Trophoblast cell (in vitro differentiated cells and primary cell): ENCODE measurements at places on chromosomes 13 and 19.

DNA sequence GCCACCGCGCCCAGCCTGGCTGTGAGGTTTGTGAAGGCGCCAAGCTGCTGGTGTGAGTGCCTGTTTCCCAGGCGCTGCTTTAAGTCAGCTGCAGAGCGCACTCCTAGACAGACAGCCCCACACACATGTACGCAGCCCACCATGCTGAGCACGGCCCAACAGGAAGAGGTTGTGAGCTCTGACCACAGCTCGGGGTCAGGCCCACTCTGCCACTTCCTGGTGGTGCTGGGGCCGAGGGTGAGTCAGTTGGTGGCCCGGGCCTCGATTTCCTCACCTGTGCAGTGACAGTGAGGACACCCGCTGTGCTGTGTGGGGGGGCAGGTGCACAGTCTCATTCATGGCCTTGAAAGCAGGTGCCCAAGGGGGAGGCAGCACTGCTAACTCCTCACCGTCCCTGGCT, 106.7 kb downstream of the KDM4B start:
- DNase-seq: no peak

DNA sequence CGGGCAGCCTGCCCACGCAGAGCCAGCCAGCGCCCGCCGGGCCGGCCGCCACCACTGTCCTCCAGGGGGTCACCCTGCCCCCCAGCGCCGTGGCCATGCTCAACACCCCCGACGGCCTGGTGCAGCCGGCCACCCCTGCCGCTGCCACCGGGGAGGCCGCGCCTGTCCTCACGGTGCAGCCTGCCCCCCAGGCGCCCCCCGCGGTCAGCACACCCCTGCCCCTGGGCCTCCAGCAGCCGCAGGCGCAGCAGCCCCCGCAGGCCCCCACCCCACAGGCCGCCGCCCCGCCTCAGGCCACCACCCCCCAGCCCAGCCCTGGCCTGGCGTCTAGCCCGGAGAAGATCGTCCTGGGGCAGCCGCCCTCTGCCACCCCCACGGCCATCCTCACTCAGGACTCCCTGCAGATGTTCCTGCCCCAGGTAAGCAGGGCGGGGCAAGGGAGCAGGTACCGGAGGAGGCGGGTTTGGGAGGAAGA, 32.3 kb upstream of the EHD2 start:
- DNase-seq: no peak

DNA sequence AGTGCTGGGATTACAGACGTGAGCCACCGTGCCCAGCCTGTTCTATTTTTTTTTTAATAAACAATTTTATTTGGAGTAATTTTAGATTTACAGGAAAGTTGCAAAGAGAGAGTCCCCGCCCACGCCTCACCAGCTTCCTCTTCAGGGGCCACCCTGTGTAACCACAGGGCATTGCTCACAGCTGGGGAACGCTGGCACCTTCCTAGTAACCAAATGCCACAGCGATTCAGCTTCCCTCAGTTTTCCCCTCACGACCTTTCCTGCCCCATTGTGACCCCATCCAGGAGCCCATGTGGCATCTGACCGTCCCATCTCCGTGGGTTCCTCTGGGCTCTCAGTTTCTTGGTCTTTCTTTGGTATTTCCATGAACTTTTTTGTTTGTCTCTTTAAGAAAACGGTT, 83.9 kb downstream of the GNG7 start:
- DNase-seq: peak; percentile 54

DNA sequence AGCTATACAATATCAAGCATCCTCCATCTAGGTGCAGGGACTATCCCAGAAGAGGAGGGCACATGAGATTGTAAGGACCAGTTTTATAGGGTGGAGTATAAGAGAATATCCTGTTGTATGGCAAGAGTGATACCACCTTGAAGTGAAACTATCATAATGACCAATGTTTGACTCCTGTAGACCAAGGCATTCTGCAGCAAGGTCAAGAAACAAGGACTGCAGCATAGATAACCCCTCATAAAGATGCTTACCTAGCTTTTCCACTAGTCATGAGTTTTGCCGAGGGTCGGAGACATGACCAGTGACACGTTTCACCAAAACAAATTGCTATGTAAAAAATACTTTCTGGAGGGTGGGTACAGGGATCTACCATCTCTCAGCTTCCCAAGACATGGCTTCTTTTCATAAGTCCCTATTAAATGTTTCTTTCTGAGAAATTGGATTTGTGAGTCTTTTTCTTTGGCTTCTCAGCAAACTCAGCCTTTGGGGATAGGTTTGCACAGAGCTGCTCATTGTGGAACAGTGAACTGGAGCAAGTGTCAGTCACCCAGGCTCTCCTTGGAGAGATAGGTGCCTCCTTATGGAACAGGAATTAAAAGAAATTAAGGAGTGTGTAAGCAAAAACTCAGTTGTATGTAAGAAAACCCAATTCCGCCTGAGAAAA, 28.2 kb upstream of the CYSLTR2 start:
- no peak for DNase-seq

GRCh38 chr13:101706651-101707050, 254.2 kb downstream of the ITGBL1 start:
- no peak for DNase-seq

- no peak for DNase-seq
Observed at GRCh38 chr13:61362522-61362921, 53.1 kb downstream of the PCDH20 start.

- no peak for DNase-seq
Observed at GRCh38 chr13:108113407-108113806, 101.9 kb downstream of the LIG4 start.

DNA sequence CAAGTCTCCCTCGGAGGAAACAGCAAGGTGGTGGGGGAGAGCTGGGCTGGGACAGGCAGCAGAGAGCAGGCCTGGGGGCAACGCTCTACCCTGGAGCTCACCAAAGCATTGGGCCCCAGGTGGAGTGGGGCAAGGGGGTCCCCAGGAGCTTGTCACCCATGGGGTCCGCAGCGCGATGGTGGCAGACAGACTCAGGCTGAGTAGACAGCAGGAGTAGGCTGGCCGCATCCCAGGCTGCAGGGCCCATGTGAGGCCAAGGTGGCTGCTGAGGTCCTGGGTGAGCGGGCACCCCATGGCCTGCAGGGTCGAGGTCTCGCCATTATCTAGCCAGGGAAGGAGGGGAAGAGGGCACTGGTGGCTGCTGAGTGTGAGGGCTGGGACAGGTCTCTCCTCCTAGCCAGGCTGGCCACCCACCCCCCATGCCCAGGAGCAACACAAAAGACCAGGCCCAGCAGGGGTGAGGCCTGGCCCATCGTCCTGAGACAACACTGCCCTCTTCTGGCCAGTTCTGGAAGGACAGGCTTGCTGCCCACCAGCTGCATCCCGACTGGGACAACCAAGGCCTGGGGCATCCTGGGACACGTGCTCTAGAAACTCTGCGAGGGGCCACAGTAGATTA, 33.1 kb downstream of the CEBPG start:
- peak; percentile 66 for DNase-seq

GRCh38 chr19:23507446-23507845, 112.2 kb upstream of the ZNF91 start:
- DNase-seq: no peak

- DNase-seq: no peak
Observed at GRCh38 chr19:41649827-41650226, 23.0 kb upstream of the CEACAM4 start.

DNA sequence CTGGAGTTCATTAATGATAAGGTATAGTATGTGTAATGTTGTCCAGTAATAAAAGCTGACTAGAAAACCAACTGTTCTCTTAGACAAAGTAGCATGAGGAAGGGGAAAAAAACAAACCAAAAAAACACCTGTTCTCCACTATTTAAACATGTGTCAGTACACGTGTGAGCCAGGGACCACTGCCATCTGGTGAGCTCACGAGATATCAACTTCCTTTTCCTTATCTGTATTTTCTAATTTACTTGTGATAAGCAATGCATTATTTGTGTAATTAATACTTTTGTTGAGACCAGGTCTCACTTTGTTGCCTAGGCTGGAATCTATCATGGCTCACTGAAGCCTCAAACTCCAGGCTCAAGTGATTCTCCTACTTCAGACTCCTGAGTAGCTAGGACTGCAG, 4.3 kb upstream of the SIX5 start:
- DNase-seq: no peak

GRCh38 chr13:84491952-84492351, 609.7 kb upstream of the SLITRK1 start:
- no peak for DNase-seq

- DNase-seq: no peak
Observed at GRCh38 chr13:93915269-93915809, 564.1 kb downstream of the DCT start.

GRCh38 chr13:50548586-50548985, 294.9 kb downstream of the DLEU7 start:
- DNase-seq: no peak

DNA sequence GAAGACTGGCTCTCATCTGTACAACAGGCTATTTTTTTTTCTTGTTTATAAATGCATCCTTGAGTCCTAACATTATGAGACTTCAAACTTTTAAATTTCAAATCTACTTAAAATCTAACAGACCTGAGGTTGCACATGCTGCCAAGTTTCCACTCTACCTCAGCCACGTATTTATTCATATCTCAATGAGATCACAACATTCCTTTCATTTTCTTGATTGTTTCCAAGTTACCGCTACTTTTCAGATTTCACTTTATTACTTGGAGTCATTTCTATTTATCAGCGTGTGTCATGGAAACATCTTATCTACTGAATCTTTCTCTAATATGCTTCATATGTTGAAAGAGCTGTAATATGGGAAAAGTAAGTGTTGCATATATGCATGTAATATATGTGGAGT, 1257.5 kb upstream of the ATXN8OS start:
- peak; percentile 80 for DNase-seq

GRCh38 chr13:71516521-71516920, 350.5 kb downstream of the DACH1 start:
- no peak for DNase-seq

DNA sequence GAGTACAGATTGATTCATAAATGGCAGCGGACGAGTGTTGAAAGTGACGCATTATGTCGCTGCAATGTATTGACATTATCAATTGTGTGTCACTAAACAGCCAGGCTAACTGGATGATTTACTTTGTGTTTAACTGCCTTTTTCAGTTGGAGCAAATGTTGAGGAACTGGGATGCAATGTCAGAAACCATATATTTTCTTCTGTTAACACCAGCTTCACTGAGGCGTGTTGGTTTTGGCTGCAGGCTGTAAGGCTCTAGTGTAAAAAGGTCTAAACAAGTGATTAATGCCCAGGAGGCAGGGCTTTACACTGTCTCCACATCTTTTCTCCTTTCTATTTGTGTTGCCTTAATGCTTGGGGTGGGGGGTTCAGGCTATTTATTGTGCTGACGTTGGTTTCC, 80.1 kb downstream of the GGACT start:
- DNase-seq: no peak

GRCh38 chr19:51654783-51655182, 8.2 kb upstream of the SIGLEC14 start:
- DNase-seq: no peak

DNA sequence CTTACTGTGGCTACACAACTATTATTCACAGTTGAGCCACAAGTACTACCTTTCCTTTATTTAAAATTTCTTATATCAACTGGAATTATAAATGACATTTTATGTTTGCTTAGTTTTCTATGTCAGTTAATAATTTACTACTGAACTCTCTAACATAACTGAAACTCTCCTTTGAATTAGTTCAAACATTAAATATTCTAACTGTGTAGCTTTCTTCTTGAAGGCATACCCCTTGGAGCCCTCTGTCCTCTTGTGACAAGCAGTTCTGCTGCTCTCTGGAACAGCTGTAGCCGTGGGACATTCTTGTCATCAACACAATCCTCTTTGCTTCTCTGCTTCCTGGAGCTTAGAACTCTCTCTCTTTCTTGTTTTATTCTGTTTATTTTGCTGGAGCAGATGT, 244.8 kb downstream of the NHLRC3 start:
- DNase-seq: no peak

- DNase-seq: no peak
Observed at GRCh38 chr13:23440821-23441618, 7.5 kb upstream of the SACS start.

GRCh38 chr13:40667622-40667978, 1.2 kb upstream of the FOXO1 start:
- DNase-seq: no peak

DNA sequence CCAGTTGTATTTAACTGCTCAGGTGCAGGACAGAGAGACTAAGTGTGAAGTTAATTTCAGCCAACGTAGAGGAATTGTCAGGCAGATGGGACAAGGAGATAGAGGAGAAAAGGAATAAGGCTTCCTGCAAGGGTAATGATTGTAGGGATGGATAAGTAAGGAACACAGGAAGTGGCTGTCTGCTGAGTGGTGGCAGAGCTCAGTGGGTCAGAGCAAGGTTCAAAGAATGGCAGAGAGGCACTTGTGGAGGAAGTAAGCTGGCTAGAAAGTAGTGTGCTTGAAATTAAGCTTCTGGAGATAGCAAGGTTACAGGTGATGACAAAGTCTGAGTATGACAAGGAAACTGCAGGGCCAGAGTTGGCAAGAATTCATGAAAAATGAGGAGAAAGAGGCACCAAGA, 47.9 kb downstream of the USPL1 start:
- no peak for DNase-seq

DNA sequence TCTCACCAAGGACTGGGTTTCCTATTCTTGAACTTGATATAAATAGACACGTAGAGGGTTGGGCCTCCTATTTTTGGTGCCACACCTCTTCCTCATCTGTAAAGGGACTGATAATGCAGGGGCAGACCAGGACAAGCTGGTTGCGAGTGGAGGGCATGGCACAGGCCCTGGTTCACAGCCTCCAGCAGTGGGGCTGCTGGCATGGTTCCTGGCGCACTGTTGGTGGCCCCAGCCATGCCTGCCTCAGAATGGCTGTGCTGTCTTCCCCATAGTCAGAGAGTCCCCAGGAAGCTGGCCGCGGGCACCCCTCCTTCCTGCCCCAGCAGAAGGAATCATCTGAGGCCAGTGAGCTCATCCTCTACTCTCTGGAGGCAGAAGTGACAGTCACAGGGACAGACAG, 10.5 kb upstream of the OVOL3 start:
- DNase-seq: no peak

DNA sequence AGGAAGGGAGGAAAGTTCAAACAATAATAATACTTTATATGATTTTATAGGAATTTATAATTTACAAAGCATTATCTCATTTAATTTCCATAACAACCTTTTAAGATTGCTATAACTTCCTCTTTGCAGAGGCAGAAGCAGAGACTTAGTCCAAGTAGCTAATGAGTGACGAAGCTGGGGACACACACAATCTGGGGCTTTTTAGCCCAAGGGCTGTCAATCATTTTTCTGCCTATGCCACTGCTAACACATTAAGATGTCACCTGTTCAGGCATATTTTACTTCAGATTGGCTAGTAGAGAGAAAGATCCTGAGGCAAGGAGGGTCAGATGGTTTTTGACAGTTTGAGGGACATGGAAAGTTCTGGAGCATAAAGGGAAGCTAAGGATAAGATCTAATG, 12.6 kb downstream of the SCEL start:
- no peak for DNase-seq

- DNase-seq: no peak
Observed at GRCh38 chr13:79483086-79483706, 2.2 kb downstream of the NDFIP2 start.

GRCh38 chr19:30430206-30430734, 58.1 kb downstream of the ZNF536 start:
- DNase-seq: no peak

- DNase-seq: no peak
Observed at GRCh38 chr19:47158367-47158791, 27.7 kb downstream of the SAE1 start.

GRCh38 chr13:44312834-44313551, 60.6 kb upstream of the SERP2 start:
- peak; percentile 10 for DNase-seq

GRCh38 chr19:11843722-11844121, 4.8 kb upstream of the ZNF439 start:
- DNase-seq: peak; percentile 59

GRCh38 chr19:35645680-35646511, 2.2 kb upstream of the COX6B1 start:
- peak; percentile 66 for DNase-seq

- DNase-seq: no peak
Observed at GRCh38 chr19:41776700-41777099, 19.7 kb upstream of the CEACAM3 start.
